ENCODE measurements at places on chromosomes 5 and 9.

DNA sequence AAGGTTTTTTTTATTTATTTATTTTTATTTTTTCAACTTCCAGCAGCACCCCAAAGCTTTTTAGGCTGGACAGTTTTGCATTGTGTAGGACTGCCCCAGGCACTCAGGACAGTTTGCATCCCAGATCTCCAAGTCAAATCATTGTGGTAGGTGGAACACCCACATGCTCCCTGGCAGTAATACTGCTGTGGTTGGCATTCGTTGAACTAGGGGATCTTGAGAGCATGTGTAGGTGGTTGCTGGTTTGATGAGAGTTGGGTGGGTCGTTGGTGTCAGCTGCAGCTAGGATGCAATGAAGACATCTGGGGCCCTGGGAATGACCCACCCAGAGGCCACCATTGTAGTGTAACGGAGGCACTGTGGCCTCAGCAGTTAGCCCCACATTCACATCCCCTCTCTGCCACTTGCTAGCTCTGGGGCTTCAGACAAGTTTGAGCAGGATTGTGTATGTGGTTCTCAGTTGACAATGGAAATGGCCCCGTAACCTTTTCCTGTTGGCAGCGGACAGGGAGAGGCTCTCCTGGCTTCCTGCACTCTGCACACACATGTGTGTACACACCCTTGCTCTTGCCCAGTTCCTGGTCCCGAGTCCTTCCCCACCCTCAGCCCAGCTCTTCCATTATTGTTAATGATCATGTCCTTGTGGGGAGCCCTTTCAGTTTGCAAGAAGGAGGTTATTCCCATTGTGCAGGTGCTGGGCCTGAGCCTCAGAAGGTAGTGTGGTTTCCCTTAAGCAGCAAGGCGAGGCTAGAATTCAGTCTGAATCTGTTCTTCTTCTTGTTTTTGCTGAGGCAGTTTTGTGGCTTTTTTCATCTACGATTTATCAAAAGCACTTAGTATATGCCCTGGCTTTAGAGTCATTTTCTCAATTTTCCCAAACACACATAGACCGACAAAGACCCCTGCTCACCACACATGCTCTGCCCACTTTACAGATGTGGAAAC is 46.5 kb downstream of the PPARGC1B start:
- DNase-seq = no peak

GRCh38 chr5:82593481-82593880 is 315.3 kb upstream of the RPS23 start:
- no peak for DNase-seq

DNA sequence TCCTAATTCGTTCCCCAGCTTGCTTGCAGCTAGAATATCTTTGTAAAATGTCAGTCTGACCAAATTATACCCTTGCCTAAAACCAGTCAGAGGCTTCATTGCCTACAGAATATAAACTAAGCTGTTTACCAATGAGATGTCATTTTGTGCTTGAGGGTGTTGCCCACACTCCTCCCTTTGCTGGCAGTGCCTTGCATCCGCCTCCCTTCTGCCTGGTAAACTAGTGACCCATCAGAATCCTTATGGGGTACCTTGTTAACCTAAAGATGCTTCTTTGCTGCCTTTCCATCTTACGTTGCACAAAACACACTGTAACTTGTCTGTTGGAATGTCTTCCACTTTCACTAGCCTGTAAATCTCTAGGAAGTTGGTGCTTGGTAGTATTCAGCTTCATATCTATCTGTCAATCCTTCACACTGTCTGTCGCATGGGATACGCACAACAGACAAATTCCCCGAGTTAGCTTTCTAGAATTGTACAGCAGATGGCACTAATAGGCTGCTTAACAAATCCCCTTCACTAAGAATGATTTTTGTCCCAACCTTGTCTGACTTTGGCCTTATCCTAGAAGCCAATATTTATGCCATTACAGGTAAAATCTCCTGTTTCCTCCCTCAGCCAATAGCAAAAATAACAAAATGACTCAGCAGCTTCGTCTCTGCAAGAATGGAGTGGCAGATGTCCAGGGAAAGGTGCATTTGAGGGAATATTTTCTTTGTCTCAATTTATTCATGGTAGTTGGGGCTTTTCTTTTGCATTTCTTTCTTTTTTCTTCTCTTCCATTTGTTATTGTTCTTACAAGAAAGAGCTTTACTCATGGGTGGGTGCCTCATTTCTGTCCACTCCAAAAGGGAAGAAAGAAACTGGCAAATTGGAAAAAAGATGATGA is 3.0 kb downstream of the NUDT2 start:
- no peak for DNase-seq

GRCh38 chr5:129120158-129120581 is 25.6 kb downstream of the ISOC1 start:
- DNase-seq = no peak

DNA sequence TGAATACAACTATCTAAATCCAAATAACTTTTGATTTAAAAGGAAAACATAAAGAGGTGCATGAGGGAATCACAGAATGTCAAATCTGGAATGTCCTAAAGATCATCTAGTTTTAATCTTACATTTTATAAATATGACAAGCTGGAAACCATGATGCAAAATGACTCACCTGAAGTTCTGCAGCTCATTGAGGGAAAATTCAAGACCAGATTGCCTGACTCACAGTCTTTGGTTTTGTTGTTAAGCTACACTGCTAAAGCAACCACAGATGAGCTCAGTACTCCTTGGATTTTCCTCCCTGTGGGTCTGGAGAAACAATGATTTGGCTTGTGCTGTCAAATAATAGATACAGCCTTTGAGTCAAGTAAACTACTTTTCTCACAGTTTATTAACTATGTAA is 19.1 kb upstream of the EDIL3 start:
- no peak for DNase-seq

DNA sequence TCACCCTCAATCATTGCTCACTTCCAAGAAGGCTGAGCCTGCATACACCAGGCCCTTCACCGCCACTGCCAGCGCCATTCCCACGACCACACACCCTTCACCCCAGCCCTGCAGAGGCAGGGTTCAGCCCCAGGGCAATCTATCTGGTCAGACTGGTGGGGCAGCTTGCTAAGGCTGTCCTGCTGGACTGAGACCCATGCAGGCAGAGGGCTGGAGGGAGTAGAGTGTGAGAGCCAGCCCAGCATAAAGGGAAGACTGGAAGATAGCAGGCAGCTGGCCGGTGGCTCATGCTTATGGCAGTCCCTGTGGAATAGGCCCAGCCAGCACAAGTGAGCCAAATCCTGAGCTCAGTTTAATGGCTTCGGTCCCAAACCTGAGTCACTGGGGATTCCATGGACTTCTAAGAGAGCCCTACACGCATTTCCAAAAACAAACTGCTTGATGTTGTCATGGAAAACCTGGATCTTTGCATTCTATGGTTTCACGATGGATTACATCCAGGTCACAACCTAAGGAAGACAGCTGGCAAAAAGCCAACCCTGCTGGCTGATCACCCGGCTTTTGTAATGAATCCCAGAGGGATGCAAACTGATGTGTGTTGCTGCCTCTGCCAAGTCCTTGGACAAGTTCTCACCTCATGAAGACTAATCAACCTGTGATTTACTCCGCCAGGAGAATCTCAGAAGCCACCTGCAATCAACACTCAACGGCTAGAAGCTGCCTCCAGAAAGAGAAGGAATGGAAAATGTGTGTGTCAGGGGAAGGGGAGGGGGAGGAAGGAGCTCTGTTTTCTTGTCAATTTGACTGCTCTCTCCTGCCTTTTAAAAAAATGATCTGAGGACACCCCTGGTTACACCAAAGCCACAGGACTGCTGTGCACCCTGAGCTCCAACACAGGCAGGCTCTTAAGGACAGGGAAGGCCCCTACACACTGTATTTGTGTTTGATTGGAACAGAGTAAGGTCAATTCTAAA is 143.6 kb downstream of the LHFPL2 start:
- DNase-seq = no peak

DNA sequence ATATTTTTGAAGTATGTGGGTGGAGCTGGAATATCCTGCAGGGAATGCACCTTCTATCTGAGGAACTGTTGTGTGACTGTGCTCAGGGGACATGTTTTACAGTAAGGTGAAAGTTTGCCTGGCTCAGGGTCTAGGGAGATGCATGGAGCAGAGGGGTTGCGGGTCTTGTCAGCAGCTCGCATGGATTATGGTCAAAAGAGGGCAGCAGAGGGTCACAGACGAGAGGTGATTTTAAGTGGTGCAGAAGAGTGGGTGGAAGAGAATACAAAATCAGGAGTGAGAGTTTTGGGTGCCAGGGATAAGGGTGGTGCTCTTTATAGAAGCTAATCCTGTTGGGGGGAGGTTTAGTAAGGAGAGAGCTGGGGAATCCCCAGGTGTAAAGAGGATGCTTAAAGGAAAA is 53.5 kb upstream of the GRIN3A start:
- DNase-seq = peak; percentile 12

Data from iPS DF 19.7 (cell line).